ENCODE measurements at places on chromosomes 4 and X.

DNA sequence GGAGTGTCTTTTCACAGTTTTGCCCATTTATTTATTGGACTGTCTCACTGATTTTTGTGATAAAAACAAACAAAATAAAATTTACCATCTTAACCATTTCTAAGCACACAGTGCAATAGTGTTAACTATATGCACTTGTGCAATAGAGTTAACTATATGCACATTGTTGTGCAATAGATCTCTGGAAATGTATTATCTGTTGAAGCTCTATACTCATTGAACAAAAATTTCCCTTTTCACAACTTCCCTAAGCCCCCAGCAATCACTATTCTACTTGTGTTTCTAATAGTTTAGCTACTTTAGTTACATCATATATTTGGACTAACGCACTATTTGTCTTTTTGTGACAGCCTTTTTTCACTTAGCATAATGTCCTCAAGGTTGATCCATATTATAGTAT lies 59.7 kb upstream of the BEX4 start:
- DNase-seq, result no peak
- no peaks in the 10 kb centered on the region for H3K27me3 ChIP-seq
- no peak overlapping the region for H3K27ac ChIP-seq
- no peaks in the 10 kb centered on the region for H3K36me3 ChIP-seq
- H3K4me1 ChIP-seq, result no peaks in the 10 kb centered on the region

GRCh38 chr4:178480105-178480504 lies 1037.9 kb upstream of the AGA start:
- H3K4me1 ChIP-seq, result no peaks in the 10 kb centered on the region
- no peaks in the 10 kb centered on the region for H3K27me3 ChIP-seq
- H3K4me3 ChIP-seq, result no peak overlapping the region
- DNase-seq, result no peak
- H3K36me3 ChIP-seq, result no peaks in the 10 kb centered on the region

GRCh38 chr4:149766135-149766534 lies 49.5 kb downstream of the IQCM start:
- no peak overlapping the region for H3K4me3 ChIP-seq
- no peaks in the 10 kb centered on the region for H3K27me3 ChIP-seq
- no peak for DNase-seq
- H3K27ac ChIP-seq, result no peak overlapping the region

DNA sequence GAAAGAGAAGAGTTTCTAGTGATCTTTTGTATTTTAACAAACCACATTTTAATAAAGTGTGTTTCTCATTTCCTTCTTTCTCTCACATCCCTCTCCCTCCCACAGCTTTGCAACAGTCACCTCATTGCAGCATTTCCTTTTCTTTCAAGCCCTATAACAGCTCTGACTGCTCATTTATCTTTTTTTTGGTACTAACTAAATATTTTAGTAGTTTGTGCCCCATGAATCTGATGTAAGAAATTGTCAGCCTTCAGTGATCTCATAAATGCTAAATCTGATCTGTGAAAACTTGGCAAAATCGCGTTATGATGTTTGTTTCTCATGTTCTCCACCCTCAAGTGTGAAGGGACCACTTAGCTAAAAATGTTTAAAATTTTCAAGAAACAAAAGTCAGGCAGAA lies 258.5 kb upstream of the SLIT2 start:
- no peak overlapping the region for H3K4me3 ChIP-seq
- H3K27me3 ChIP-seq, result no peaks in the 10 kb centered on the region
- no peaks in the 10 kb centered on the region for H3K4me1 ChIP-seq
- H3K36me3 ChIP-seq, result no peaks in the 10 kb centered on the region

- H3K4me3 ChIP-seq, result no peak overlapping the region
- no peaks in the 10 kb centered on the region for H3K4me1 ChIP-seq
- H3K27ac ChIP-seq, result no peak overlapping the region
These were observed 480.8 kb upstream of the FAT1 start for GRCh38 chr4:187204389-187204918.

- H3K36me3 ChIP-seq, result no peaks in the 10 kb centered on the region
- no peak for DNase-seq
- H3K4me1 ChIP-seq, result no peaks in the 10 kb centered on the region
- H3K27ac ChIP-seq, result no peak overlapping the region
These were observed 109.4 kb upstream of the TLL1 start for GRCh38 chr4:165763640-165764039.

DNA sequence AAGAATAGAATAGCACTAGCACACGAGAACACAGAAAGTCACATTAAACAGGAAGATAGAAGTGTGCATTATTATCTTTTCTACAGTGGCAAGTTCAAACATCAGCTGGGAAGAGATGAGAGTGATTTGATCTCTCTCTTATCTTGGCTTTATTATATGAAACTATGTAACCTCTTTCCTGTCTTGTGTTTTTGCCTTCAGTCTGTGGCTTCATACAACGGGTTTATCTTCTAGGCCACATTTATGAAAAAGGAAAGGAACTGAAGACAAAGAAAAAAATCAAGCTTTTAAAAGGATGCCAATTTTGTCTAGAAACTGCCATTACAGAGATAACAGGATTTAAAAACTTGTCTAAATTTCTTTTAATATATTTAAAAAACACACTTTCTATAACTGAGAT lies 983.6 kb downstream of the RPA4 start:
- no peaks in the 10 kb centered on the region for H3K27me3 ChIP-seq
- H3K36me3 ChIP-seq, result no peaks in the 10 kb centered on the region
- DNase-seq, result no peak
- no peak overlapping the region for H3K4me3 ChIP-seq
- H3K4me1 ChIP-seq, result no peaks in the 10 kb centered on the region

GRCh38 chr4:57190601-57191481 lies 80.7 kb upstream of the IGFBP7 start:
- no peaks in the 10 kb centered on the region for H3K36me3 ChIP-seq
- peaks cover 7% of the 10 kb centered on the region for H3K4me1 ChIP-seq
- peak; percentile 47 for DNase-seq
- no peaks in the 10 kb centered on the region for H3K27me3 ChIP-seq
- no peak overlapping the region for H3K27ac ChIP-seq

GRCh38 chr4:171031338-171031737 lies 781.9 kb upstream of the GALNTL6 start:
- no peak overlapping the region for H3K27ac ChIP-seq
- no peaks in the 10 kb centered on the region for H3K4me1 ChIP-seq
- no peaks in the 10 kb centered on the region for H3K27me3 ChIP-seq
- H3K36me3 ChIP-seq, result no peaks in the 10 kb centered on the region

- H3K27ac ChIP-seq, result no peak overlapping the region
- DNase-seq, result no peak
- no peaks in the 10 kb centered on the region for H3K4me1 ChIP-seq
- no peaks in the 10 kb centered on the region for H3K27me3 ChIP-seq
These were observed 302.9 kb upstream of the GATB start for GRCh38 chr4:152063621-152064240.

- no peak overlapping the region for H3K27ac ChIP-seq
- H3K36me3 ChIP-seq, result no peaks in the 10 kb centered on the region
- no peak overlapping the region for H3K4me3 ChIP-seq
- DNase-seq, result no peak
- H3K4me1 ChIP-seq, result no peaks in the 10 kb centered on the region
These were observed 847.6 kb upstream of the LCORL start for GRCh38 chr4:18869166-18869565.

DNA sequence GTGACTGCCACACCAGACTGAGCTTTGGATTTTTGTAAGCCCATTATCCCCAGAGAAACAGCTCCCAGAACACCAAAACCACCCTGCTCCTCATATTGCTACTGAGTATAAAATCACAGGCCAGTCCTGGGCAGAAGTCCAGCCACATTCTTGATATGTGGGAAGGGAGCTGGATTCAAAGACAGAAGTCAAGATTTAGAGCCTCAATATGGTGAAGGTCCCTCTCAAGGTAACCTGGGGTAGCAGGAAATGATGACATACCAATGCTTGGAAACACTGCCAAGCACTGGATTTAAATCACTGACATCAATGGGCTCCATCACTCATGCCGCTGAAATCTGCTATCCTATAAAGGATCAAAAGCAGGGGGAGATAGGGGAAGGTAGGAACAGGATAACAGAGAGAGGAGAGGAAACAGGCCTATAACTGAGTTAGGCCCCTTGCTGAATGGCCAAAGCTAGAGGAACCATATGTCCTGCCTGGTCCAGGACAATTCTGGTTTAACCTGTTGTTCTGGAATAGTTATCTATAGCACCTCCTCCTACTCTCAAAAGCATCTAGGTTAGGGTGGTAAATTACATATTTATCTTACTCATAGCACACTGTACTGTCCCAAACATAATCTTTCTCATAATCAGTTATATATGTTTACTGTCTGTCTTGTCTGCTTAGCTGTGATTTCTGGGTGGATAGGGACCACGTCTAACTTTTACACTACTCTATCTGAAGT lies 83.7 kb upstream of the NHS start:
- no peaks in the 10 kb centered on the region for H3K27me3 ChIP-seq
- no peaks in the 10 kb centered on the region for H3K4me1 ChIP-seq
- DNase-seq, result no peak
- H3K4me3 ChIP-seq, result no peak overlapping the region
- no peaks in the 10 kb centered on the region for H3K36me3 ChIP-seq

DNA sequence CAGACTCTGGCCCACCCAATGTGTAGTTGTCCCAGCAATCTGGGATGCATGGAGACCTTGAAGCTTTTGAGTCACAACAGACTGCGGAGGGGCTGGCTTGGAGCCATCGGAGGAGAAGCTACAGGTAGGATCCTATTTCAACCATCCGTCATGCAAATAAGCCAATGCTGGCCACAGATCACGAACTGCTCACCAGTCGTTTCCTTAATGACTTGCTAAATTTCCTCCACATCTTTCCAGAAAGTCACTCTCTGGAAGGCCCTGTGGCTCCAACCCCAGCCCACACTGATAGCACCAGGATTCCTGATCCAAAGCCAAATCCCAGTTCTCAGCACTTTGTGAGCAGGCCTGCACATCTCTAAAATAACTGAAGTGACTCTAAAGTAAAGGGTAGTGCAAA lies 321.3 kb downstream of the RAB28 start:
- H3K4me3 ChIP-seq, result no peak overlapping the region
- H3K27me3 ChIP-seq, result no peaks in the 10 kb centered on the region
- no peak for DNase-seq
- H3K27ac ChIP-seq, result no peak overlapping the region
- H3K4me1 ChIP-seq, result peaks cover 6% of the 10 kb centered on the region

- no peak overlapping the region for H3K27ac ChIP-seq
- no peak for DNase-seq
- no peaks in the 10 kb centered on the region for H3K27me3 ChIP-seq
These were observed 453.6 kb upstream of the EPHA5 start for GRCh38 chr4:66123831-66124413.

DNA sequence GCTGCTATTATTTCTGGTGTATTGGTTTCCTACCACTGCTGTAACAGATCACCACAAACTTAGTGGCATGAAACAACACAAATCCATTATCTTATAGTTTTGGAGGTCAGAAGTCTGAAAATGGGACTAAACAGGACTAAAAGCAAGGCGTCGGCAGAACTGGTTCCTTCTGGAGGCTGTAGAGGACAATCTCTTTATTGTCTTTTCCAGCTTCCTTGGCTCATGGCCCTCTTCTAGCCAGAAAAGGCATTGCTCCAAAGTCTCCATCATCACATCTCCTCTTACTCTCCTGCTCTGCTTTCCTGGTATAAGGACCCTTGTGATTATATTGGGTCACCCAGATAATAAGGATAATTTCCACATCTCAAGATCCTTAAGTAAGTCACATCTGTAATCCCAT lies 121.9 kb downstream of the CLCN4 start:
- H3K4me1 ChIP-seq, result no peaks in the 10 kb centered on the region
- DNase-seq, result no peak
- H3K4me3 ChIP-seq, result no peak overlapping the region
- H3K27ac ChIP-seq, result no peak overlapping the region

- H3K27ac ChIP-seq, result no peak overlapping the region
- peaks cover 59% of the 10 kb centered on the region for H3K36me3 ChIP-seq
- H3K27me3 ChIP-seq, result no peaks in the 10 kb centered on the region
These were observed 98.9 kb downstream of the KLHL8 start for GRCh38 chr4:87121341-87122065.

GRCh38 chr4:15378493-15378892 lies 49.3 kb upstream of the C1QTNF7 start:
- H3K4me3 ChIP-seq, result no peak overlapping the region
- DNase-seq, result no peak

- no peak for DNase-seq
- no peaks in the 10 kb centered on the region for H3K27me3 ChIP-seq
- H3K4me3 ChIP-seq, result no peak overlapping the region
- H3K36me3 ChIP-seq, result no peaks in the 10 kb centered on the region
- no peak overlapping the region for H3K27ac ChIP-seq
- H3K4me1 ChIP-seq, result peaks cover 14% of the 10 kb centered on the region
These were observed 49.4 kb downstream of the LEF1 start for GRCh38 chr4:108119199-108119800.

GRCh38 chrX:13764281-13764680 lies 29.7 kb downstream of the OFD1 start:
- H3K4me1 ChIP-seq, result peaks cover 2% of the 10 kb centered on the region
- H3K27me3 ChIP-seq, result peaks cover 3% of the 10 kb centered on the region
- peaks cover 4% of the 10 kb centered on the region for H3K36me3 ChIP-seq

- H3K36me3 ChIP-seq, result no peaks in the 10 kb centered on the region
- no peaks in the 10 kb centered on the region for H3K27me3 ChIP-seq
- no peak for DNase-seq
These were observed 232.8 kb downstream of the PDGFC start for GRCh38 chr4:156738766-156739165.

DNA sequence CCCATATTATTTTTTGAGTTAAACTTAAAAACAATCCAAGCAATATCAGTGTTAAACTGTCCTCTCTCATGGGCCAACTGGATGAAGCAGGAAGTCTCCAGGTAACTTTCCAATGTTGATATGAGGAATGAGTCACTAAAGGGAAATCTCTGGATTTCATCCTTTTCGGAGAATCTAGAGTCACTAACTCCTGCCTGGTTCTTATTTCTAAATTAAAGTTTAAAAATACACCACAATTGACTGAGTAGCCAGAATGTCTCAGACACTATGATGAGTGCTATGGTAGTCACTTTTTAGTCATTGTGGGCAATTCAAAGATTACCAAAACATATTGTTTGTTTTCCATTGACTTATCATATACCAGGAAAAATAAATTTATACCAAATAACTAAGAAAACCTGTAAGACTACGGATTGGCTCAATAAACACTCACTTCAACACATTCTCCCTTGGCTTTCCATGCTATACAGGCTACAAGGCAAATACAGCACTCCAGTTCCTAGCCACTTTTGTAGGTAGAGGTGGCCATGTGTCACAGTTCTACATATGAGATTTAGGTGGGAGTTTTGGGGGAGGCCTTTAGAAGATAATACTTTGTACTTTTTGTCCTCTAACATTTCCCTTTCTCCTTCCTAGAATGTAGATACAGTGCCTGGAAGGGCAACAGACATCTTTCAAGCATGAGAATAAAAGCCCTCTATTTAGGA lies 8.6 kb downstream of the SLC9B2 start:
- no peak overlapping the region for H3K27ac ChIP-seq
- no peaks in the 10 kb centered on the region for H3K36me3 ChIP-seq
- no peaks in the 10 kb centered on the region for H3K27me3 ChIP-seq
- H3K4me1 ChIP-seq, result no peaks in the 10 kb centered on the region

DNA sequence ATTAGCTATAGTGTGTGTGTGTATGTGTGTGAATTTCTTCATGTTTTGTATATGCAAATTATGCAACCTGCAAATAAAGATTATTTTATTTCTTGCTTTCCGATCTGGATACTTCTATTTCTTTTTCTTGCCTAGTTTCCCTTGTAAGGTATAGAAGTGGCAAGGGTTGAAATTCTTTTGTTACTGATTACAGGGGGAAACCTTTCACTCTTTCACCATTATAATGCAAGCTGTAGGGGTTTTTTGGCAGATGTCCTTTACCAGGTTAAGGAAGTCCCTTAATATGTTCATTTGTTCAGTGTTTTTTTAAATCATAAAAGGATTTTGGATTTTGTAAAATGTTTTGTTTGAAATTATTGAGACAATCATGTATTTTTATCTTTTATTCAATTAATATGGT lies 44.3 kb upstream of the PDE5A start:
- no peaks in the 10 kb centered on the region for H3K36me3 ChIP-seq
- no peaks in the 10 kb centered on the region for H3K4me1 ChIP-seq
- no peak overlapping the region for H3K27ac ChIP-seq
- H3K27me3 ChIP-seq, result no peaks in the 10 kb centered on the region
